ENCODE measurements at places on chromosomes 2 and 18.
A peak's percentile ranks its signal among the peaks of the same experiment; 100 is the strongest.

DNA sequence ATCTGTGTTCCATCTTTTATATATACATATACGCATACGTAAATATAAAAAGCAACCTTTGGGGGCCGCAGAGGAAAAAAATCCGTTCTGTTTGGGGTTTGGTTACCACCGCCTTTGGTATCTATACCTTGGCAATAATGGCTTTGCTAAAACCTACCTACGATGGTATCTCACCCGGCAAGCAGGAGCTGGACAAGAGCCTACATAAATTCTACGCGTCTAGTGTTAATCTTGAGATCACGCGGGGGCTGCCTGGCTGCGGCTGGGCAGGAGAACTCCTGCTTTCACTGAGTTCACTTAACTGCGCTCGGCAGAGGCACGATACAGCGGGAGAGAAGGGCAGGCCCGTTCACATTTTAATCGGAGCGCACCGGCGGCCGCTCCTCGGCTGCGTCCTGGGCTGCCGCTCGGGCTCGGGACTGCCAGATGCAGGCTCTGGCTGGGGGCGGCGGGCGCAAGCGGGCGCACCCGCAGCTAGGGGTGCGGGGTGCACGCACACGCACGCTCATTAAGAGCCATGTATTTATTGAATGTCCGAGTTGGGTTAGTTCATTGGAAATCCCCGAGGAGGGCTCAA is 1.7 kb upstream of the POU3F3 start:
- H3K27ac ChIP-seq, result no peak overlapping the region
- peaks cover 85% of the 10 kb centered on the region for H3K27me3 ChIP-seq
- no peaks in the 10 kb centered on the region for H3K36me3 ChIP-seq
- H3K4me1 ChIP-seq, result peaks cover 68% of the 10 kb centered on the region
- H3K4me3 ChIP-seq, result peak overlapping the region; percentile 86
- DNase-seq, result peak; percentile 48

DNA sequence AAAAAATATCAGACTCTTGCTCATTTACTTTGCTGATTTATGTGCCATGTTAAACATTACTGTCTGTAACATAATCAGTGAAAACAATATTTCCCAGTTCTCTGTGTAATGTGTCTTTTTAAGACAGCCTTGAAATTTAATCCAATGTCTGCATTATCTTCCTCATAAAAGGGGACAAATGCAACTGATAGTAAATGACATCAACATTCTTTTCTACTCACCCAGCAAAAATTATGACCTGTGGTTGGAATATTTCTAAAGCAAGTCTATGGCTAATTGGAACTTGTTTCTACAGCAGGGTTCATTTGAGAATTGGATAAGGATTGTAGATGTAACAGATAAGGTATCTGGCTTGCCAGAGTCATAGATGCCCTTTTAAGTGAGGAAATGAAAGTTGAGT is 34.8 kb downstream of the C1D start:
- no peak overlapping the region for H3K4me3 ChIP-seq
- no peaks in the 10 kb centered on the region for H3K36me3 ChIP-seq
- no peaks in the 10 kb centered on the region for H3K27me3 ChIP-seq
- DNase-seq, result no peak
- no peak overlapping the region for H3K27ac ChIP-seq

GRCh38 chr2:199144546-199144945 is 313.2 kb downstream of the SATB2 start:
- no peak for DNase-seq
- H3K27ac ChIP-seq, result no peak overlapping the region
- no peak overlapping the region for H3K4me3 ChIP-seq
- peaks cover 28% of the 10 kb centered on the region for H3K36me3 ChIP-seq
- H3K4me1 ChIP-seq, result no peaks in the 10 kb centered on the region

DNA sequence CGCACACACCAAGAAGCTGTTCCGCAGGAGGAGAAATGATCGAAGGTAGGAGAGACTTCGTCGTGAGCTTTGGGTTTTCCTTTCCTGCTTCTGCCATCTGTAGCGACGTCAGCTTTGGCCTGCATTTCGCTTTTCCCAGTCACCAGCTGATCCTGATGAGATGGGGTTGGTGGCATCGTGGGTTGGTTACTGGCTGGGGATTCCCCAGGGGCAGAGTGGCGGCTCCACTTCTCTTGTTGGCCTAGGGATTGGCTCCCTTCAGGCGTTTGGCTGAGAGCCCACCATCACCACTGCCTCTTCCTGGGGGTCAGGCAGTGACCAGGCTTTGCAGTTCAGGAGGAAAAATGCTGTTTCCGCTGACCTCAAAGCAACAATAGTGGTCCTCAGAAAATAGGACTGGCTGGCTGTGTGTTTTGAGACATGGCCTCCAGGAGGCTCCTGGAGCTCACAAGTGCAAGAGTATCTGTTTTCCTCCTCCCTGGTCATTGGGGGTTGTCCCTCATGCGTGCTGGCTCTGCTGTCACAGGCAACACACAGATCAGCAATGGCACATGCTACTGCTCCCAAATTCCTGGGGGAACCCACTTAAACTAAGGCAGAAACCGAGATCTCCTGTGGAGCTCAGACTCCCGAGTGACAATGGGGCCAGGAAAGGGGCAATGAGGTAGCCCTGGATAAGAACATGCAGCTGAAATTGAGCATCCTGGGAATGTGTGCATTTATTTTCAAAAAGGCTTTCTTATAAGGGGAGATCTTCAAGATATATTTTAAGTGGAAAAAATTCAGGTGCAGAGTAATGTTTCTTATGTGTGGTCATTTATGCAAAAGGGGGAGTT is 173.0 kb downstream of the CTIF start:
- peaks cover 27% of the 10 kb centered on the region for H3K4me1 ChIP-seq
- H3K27me3 ChIP-seq, result no peaks in the 10 kb centered on the region
- H3K27ac ChIP-seq, result peak overlapping the region; percentile 84
- DNase-seq, result peak; percentile 40

GRCh38 chr2:182867426-182868053 is 1.1 kb upstream of the FRZB start:
- DNase-seq, result no peak
- peaks cover 45% of the 10 kb centered on the region for H3K27me3 ChIP-seq
- peaks cover 20% of the 10 kb centered on the region for H3K4me1 ChIP-seq
- peak overlapping the region; percentile 96 for H3K4me3 ChIP-seq

DNA sequence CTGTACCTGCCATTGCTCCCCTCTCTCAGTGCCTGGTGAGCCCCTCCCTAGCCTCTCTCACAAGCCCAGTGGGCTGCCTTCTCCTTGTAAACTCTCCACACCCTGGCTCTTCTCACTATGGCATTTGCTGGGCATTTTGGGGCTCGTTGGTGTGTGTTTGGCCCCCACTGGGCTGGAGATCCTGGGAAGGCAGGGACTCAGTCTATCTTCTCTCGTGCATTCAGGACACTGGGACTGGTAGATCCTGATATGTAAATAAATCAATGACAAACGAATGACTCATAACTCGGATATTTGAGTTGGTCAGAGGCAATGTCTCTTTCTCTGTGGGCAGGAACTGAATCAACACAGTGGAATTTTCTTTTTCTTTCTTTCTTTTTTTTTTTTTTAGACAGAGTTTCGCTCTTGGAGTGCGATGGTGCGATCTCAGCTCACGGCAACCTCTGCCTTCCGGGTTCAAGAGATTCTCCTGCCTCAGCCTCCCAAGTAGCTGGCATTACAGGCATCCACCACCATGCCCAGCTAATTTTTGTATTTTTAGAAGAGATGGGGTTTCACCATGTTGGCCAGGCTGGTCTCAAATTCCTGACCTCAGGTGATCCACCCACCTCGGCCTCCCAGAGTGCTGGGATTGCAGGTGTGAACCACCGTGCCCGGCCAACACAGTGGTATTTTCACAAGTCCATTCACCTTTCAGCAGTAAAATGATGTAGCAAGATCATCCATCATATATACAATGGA is 144.6 kb upstream of the SPRED2 start:
- peaks cover 29% of the 10 kb centered on the region for H3K4me1 ChIP-seq
- no peaks in the 10 kb centered on the region for H3K27me3 ChIP-seq
- 0 out of 2 replicates have a peak overlapping the region, but pooled peaks have one; percentile 54 for H3K27ac ChIP-seq
- no peak overlapping the region for H3K4me3 ChIP-seq
- H3K36me3 ChIP-seq, result no peaks in the 10 kb centered on the region
- DNase-seq, result no peak

DNA sequence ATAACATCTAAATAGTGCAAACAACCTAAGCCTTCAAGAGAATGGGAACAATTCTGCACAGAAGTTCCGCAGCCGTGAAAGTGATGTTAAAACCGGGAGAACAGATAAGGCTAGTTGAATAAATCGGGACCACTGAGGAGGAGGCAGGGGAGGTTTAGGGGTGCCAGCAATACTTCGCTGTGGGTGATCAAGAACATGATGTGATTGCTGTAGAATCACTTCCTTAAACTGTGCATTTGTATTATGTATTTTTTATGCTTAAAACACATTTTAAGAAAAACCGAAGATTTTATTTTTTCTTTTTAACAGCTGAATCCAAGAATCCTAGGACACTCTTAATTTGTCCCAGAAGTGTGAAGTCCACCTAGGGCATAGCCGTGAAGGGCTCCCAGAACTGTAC is 33.6 kb downstream of the TTC32 start:
- H3K27me3 ChIP-seq, result peaks cover 46% of the 10 kb centered on the region
- H3K4me1 ChIP-seq, result peaks cover 10% of the 10 kb centered on the region
- H3K36me3 ChIP-seq, result no peaks in the 10 kb centered on the region
- no peak for DNase-seq
- H3K4me3 ChIP-seq, result peak overlapping the region; percentile 78

DNA sequence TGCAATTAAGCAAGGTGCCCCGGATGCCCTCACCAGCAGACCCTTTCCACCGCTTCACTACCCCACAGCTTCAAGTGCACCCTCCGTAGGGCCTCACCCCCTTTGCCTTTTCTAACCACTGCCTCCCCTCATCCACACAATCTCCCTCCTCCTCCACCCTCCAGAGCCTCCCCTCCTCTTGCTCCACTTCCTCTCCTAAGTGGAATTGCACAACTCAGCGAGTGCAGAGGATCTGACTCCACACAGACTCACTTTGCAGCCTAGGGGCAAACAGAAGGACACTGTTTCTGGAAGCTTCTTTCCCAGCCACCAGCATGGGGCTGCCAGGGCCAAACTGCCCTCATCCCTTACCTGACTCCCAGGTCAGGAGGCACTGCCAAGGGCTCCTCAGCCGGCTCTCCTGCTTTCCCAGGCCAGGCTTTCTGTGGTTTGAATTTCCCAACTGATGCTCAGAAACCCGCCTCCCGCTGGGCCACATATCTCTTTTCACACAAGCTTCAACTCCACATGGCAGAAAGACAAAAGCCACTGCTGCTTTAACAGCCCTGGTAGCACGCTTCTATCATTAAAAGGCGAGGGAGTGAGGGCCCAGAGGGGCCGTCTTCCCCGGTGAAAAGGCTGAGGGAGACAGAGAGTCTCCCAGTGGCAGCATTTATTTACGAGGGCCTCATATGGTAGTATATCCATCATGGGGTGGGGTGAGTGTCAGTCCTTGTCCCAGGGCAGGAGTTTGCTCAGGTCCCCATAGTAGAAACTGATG is 74.7 kb upstream of the MGAT4A start:
- H3K27me3 ChIP-seq, result no peaks in the 10 kb centered on the region
- H3K36me3 ChIP-seq, result no peaks in the 10 kb centered on the region
- no peak overlapping the region for H3K4me3 ChIP-seq
- H3K4me1 ChIP-seq, result peaks cover 19% of the 10 kb centered on the region
- DNase-seq, result no peak

DNA sequence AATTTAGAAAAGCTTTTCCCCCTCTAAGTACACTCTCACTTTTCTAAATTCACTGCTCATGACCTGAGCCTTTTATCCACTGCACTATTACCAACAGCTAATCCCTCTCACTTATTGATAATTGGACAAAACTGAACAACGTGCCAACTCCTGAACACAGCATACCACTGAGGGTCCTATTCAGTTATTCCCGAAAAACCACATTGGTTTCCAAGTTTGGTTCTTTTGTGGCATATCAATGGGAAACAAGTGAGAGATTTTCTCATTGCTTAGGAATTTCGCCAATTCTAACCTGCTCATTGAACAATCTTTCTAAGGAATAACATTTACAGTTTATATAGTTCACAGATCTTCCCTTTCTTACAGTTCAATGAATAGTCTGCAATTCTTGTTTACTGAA is 977.4 kb downstream of the TMEM182 start:
- DNase-seq, result no peak
- peaks cover 3% of the 10 kb centered on the region for H3K27me3 ChIP-seq
- H3K36me3 ChIP-seq, result peaks cover 5% of the 10 kb centered on the region
- no peak overlapping the region for H3K4me3 ChIP-seq
- H3K27ac ChIP-seq, result no peak overlapping the region

- peaks cover 11% of the 10 kb centered on the region for H3K36me3 ChIP-seq
- H3K27me3 ChIP-seq, result no peaks in the 10 kb centered on the region
- peaks cover 11% of the 10 kb centered on the region for H3K4me1 ChIP-seq
- H3K4me3 ChIP-seq, result peak overlapping the region; percentile 97
- DNase-seq, result no peak
Observed at GRCh38 chr2:229920011-229920641, 1.7 kb downstream of the TRIP12 start.

DNA sequence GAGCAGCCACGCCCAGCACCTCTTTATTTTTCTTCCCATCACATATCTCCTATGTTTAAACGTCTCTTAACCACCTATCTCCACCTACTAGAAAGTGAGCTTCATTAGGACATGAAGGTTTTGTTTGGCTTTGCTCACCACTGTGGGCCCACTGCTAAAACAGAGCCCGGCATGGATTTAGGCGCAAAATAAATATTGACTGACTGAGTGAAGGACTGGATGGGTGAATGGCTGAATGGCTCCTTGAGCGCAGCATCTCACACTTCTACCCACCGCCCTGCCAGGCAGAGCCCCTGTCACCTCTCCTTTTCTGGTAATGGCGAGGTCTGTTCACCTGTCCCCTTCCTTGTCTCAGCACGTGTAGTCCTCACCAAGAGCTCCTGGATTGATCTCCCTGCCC is 10.1 kb downstream of the CAPG start:
- H3K27me3 ChIP-seq, result no peaks in the 10 kb centered on the region
- no peak overlapping the region for H3K27ac ChIP-seq
- H3K4me1 ChIP-seq, result peaks cover 5% of the 10 kb centered on the region
- DNase-seq, result no peak

GRCh38 chr2:153912798-153913396 is 41.2 kb downstream of the GALNT13 start:
- no peak overlapping the region for H3K27ac ChIP-seq
- no peaks in the 10 kb centered on the region for H3K27me3 ChIP-seq
- DNase-seq, result no peak
- H3K4me1 ChIP-seq, result no peaks in the 10 kb centered on the region

DNA sequence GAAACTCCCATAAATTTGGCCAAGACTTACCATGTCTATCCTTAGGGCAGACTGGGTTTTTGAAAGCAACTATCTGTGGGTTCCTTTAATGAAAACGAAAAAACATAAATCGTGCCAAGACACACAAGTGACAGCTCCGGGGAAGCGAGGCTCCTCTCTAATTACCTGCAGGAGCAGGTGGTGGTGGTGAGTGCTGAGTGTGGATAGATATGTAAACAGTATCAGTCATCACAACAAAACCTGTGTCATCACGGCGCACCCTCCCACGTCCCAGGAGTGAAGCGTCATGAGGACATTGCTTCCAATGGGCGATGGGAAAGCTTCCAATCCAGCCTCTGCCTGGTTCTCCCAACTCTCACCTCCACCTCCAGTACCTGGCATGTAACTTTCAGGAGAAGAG is 31.3 kb downstream of the ACKR3 start:
- no peaks in the 10 kb centered on the region for H3K36me3 ChIP-seq
- DNase-seq, result no peak
- H3K4me3 ChIP-seq, result no peak overlapping the region
- H3K4me1 ChIP-seq, result peaks cover 7% of the 10 kb centered on the region
- H3K27ac ChIP-seq, result no peak overlapping the region

GRCh38 chr2:198098918-198099317 is 294.5 kb downstream of the PLCL1 start:
- H3K4me3 ChIP-seq, result no peak overlapping the region
- H3K4me1 ChIP-seq, result peaks cover 5% of the 10 kb centered on the region
- H3K27me3 ChIP-seq, result no peaks in the 10 kb centered on the region

GRCh38 chr2:225337183-225337582 is 62.3 kb upstream of the NYAP2 start:
- DNase-seq, result no peak
- no peak overlapping the region for H3K4me3 ChIP-seq
- H3K4me1 ChIP-seq, result peaks cover 16% of the 10 kb centered on the region
- H3K27ac ChIP-seq, result no peak overlapping the region
- no peaks in the 10 kb centered on the region for H3K36me3 ChIP-seq
- H3K27me3 ChIP-seq, result no peaks in the 10 kb centered on the region

All from WTC11 (cell line).